Left kidney (tissue), 8 donors: ENCODE measurements at places on chromosomes 3 and 15. TPM values are rescaled to one million over a fixed set of nuclear protein-coding genes. Genes with fewer than 3 reads are reported as not detected.

DNA sequence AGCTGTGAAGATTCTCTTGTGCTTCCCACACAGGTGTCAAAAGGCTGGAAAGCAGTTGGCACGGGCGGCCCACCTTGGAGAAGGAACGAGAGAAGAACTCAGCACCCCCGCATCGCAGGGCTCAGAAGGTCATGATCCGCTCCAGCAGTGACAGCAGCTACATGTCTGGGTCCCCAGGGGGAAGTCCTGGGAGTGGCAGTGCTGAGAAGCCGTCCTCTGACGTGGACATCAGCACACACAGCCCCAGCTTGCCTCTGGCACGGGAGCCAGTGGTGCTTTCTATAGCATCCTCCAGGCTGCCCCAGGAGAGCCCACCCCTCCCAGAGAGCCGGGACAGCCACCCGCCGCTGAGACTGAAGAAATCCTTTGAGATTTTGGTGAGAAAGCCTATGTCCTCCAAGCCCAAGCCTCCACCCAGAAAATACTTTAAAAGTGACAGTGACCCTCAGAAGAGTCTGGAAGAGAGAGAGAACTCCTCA, 31.4 kb downstream of the STARD5 start:
- DNase-seq, result no peak

DNA sequence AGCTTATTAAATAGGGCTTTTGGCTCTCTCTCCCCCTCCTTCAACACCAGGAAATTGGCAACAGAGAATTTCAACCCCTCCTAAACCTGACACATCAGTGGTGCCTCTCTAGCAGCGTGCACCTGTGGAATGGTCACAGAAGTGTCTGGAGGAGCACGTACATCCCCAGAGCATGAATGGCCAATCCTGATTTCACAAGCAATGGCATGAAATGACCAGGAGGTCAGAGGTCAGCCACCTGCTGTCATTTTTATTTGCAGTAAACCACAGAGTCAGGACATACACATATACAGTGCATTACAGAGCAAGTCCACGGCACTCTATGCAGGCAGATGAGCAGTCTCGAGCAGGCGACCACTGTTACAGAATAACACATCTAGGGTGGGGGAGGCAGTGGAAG, 25.1 kb upstream of the ETV5 start:
- no peak for DNase-seq

DNA sequence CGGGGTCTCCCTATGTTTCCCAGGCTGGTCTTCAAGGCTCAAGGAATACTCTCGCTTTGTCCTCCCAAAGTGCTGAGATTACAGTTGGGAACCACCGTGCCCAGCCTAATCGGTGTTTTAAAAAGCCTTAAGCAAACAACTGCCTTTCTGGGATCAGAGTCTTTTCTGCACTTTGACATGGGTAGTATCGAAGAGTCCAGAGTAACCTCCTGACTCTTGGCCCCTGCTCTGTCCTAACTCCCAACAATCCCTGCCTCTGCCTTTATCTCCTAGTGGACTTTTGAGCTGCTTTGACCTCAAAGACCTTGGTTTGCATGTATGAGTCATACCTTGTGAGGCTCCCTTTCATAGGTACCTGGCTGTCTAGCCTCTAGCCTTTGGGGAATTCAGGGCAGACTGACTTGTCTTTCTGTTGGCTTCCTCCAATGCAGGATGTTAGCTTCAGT, 21.0 kb upstream of the HACD2 start:
- DNase-seq, result no peak

Gene VIPR1
- polyA plus RNA-seq, result 1.9 TPM

Gene SEMA5B
- polyA plus RNA-seq, result 28.1 TPM

DNA sequence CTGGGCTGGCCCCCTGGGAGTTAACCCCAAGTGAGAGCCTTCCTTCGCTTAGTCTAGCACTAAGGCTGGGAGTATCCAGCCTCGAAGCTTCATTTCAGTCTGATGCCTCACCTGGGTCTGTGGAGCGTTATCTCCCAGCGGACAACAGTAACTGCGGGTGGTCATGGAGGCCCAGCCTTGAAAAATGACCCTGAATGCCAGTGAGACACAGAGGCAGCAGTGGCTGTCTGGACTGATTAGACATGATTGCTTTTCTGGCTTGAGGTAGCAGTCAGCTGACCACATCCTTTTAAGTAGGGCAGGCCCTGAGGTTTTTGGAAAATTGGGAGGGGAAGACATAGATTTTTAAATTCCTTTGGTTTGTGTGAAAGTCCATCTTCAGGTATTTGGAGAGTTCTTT, 28.2 kb upstream of the TRIM59 start:
- no peak for DNase-seq

Gene CCR9
- 0.05 TPM for polyA plus RNA-seq

DNA sequence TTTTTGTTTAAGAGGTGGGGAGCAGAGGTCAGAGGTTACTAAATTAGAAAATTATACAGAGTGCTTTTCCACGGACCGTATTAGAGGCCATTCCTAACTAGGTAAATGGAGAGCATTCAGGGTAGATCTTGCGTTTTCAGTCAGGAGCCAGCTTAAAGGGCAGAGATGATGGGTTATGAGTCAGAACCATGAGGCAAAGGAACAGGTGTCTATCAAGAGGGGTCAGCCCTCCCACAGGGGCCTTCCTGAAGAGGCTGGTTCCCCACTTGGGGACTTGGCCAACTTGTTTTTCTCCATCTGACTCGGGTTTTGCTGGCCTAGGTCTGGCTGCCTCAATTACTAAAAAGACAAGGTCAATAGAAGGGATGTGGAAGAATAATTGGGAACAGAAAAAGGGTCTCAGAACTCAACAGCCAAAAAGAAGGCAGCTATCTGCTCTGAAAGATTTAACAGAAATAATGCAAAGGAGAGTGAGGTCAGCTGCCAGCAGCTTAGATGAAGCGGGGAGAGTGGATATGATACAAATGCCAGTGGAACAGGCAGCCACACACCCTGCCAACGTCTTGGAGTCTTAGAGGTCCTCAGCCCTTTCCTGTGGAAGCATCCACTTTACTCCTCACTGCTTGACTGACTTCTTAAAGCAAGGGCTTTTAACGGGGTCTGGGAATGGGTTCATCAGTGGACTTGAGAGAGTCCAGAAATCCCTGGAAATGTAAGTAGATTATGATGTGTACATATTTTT, 17.6 kb downstream of the MTMR14 start:
- no peak for DNase-seq

DNA sequence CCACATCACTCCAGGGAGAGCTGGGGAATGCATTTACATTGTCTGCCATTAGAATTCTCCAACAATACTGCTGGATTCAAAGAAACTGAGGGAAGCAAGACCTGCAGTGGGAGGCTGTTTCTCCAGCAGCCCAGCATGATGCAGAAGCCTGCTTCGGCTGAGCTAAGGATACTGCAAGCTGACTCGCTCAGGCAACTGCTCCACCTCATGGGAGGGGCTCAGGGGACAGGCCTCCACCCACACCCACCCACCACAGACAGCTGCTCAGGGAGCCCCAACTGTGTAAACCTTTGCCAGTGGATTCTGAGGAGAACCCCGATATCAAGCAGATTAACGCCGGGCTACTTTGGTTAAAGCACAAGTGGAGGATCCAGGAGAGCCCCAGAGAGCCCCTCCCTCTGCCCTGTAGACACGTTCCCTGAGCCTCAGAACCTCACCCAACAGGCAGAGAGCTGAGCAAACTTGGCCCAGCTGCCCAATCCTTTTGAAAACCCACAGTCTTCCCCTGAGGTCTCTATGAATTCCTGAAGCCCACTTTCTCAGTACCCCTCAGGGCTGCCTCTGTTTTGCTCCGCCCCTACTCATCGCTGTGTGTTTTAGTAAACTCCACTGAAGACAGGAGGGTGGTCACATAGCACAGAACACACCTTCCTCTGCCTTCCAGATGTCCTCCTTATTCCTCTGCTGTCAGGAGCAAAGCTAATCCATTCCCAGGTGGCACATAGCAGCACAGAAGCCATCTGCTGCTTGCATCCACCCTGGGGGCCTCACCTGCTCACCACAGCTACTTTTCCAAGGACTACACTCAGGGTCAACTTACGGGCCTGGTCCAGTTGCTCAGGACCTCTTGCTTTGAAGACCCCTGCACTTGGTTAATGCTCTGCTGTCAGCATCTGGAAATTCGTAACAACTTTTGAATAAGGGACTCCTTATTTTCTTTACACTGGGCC, 269.0 kb downstream of the ABHD5 start:
- DNase-seq, result no peak

DNA sequence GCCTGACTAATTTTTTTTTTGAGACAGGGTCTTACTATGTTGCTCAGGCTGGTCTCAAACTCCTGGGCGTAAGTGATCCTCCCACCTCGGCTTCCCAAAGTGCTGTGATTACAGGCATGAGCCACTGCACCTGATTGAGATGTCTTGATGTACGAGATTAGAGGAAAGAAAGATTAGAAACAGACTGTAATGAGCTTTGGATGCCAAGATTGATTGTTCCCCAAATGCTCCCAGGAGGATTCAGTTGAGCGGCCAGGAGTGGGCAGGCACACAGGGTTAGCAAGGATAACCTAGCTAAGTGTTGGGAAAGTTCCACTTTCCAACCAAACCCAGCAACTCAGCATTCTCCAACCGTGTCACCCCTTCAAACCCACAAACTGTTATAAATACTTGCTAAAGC, 63.7 kb downstream of the SRGAP3 start:
- DNase-seq, result no peak

Gene DNAJC13
- 61.3 TPM for polyA plus RNA-seq

GRCh38 chr15:50365971-50366370, 11.0 kb upstream of the GABPB1 start:
- no peak for DNase-seq

Gene TFDP2
- polyA plus RNA-seq, result 112 TPM

DNA sequence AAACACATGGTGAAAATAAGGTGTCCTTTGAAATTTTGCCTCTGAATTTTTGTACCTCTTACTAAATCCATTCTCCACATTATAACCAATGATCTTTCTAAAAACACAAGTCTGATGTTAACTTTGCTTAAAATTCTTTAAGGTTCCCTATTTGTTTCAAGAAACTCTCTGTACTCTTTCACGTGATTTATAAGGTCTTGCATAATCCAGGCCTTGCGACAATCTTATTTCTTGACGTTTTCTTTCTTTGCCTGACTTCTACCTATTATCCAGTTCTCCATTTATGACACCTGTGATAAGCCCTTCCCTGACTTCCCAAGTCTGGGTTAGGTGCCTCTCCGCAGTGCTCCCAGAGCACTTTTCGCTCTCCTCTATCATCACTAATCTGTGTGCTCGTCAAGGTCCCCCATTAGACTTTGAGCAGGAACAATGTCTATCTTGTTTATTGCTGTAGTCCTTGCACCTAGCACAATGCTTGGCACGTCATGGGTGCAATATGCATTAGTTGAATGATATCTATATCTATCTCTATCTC, 24.3 kb upstream of the KPNA1 start:
- no peak for DNase-seq

GRCh38 chr3:177144922-177145321, 52.4 kb downstream of the TBL1XR1 start:
- DNase-seq, result no peak

GRCh38 chr3:71087143-71088018, 496.1 kb downstream of the FOXP1 start:
- no peak for DNase-seq

- DNase-seq, result no peak
These were observed 152.1 kb downstream of the NEK10 start for GRCh38 chr3:27216955-27217552.

DNA sequence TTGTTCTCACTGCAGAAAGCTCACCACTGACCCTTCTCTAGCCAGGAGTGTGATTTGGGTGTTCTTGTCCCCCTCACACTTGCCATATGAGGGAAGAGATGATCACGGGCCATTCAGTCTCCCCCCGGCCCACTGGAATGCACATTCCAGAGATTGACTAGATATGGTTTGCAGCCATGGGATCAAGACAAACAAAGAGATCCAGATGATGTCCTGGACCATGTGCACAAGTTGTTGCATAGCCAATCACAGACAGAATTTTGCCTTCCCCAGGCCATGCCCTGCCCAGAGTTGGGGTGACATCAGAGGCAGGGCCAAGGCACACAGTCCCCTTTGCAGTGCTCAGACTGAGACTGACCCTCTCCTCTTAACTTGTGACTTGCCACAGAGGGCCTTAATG, 14.8 kb downstream of the MUC13 start:
- no peak for DNase-seq

GRCh38 chr3:69558912-69559311, 173.0 kb upstream of the FRMD4B start:
- no peak for DNase-seq

DNA sequence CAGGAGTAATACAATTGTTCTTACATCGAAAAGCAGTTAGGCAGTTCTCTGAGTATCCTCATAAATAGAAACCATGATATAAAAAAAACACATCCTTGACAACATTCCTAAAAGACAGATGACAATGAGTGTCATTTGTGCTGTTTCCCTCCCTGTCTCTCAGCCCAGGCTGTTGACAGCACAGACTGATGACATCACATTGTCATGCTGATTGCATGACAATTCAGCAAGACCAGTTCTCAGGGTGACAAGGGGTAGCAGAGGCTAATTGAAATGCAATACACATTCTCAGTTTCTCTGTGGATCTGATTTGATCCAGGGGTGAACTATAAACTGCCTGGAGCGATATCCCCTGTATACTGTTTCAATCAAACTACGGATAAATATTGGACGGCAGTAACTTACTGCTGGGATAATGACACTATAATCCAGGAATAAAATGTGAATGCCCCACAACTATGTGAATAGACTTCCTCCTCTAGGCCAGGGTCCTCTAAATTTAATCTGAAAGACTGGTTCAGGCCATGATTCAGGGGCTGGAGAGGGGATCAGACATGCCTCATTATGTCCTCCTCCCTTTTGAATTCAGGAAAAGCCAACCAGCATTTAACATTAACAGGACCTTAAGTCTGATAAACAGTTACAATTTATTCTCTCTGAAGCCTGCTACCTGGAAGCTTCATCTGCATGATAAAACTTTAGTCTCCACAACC, 16.7 kb upstream of the EIF1B start:
- DNase-seq, result no peak

GRCh38 chr15:99432271-99433025, 133.3 kb upstream of the MEF2A start:
- DNase-seq, result no peak

- peak; percentile 51 for DNase-seq
These were observed 1.1 kb downstream of the ZBTB20 start for GRCh38 chr3:115146032-115146417.

Gene NEK4
- 31.5 TPM for polyA plus RNA-seq

Gene KCNMB2
- 25.2 TPM for polyA plus RNA-seq

DNA sequence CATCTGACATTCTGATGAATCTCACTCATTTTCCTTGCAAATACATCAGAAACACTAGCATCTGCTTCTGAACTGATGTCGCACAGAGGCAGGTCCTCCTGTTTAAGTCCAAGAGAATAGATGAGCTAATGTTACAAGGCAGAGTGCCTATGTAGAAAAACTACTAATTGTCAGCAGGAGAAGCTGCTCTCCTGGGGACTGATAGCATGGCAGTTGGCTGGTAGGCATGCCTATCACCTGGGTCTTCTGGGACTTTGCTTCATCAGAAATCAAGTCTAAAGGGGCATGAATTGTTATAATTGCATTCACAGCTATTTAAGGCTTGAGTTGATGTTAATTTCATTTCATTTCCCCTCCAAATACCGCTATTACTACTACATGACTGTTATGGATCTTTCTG, 457.2 kb downstream of the RAP2B start:
- no peak for DNase-seq

- DNase-seq, result peak; percentile 40
These were observed 95.7 kb downstream of the NEDD4 start for GRCh38 chr15:55897560-55898336.
